Stimulated activated CD4-positive, alpha-beta T cell treated with anti-CD3 and anti-CD28 coated beads, Interleukin-1b, Interleukin-23, amount 100 ng/mL, for 1 hour (primary cell): ENCODE measurements at places on chromosomes 7 and 10.
A peak's percentile ranks its signal among the peaks of the same experiment; 100 is the strongest.

DNA sequence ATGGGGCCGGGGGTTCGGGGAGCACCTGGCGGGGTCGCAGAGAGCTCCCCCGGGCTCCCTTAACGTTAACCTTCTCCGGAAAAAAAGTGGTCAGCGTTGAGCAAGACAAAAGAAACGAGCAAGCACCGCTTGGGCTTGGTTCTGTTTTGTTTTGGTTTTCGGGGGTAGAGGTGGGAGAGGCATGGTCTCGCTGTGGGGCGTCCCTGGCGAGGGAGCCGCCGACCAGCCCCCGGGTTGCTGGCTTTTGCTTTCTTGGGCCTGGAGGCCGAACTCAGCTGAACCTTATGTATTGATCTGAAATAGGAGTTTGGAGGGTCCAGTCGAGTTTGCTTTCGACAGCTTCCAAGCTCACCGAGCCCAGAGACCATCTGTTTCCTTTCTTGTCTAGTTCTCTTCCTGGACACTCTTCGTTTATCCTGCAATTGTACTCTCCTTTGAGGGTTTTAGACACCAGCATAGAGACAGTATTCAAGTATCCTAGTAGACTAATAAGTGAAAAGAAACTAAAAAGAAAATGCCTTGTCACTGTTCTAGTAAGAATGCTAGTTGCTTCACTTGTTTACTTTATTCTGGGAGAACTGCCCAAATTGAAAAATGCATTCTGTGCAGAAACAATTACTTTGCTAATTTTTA lies 980 bp downstream of the FHIP2A start:
- peak; percentile 6 for DNase-seq

DNA sequence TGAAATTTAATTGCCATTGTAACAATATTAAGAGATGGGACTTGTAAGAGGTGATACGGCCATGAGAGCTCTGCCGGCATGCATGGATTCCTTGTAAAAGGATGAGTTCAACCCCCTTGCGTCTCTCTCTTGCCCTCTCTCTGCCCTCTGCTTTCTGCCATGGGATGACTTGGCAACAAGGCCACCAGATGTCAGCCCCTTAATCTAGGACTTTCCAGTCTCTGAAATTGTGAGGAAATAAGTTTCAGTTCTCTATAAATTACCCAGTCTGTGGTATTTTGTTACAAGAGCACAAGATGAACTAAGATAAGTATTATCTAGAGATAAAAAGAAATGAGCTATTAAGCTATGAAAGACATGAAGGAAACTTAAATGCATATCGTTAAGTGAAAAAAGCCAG lies 145.7 kb upstream of the AHR start:
- DNase-seq, result no peak

DNA sequence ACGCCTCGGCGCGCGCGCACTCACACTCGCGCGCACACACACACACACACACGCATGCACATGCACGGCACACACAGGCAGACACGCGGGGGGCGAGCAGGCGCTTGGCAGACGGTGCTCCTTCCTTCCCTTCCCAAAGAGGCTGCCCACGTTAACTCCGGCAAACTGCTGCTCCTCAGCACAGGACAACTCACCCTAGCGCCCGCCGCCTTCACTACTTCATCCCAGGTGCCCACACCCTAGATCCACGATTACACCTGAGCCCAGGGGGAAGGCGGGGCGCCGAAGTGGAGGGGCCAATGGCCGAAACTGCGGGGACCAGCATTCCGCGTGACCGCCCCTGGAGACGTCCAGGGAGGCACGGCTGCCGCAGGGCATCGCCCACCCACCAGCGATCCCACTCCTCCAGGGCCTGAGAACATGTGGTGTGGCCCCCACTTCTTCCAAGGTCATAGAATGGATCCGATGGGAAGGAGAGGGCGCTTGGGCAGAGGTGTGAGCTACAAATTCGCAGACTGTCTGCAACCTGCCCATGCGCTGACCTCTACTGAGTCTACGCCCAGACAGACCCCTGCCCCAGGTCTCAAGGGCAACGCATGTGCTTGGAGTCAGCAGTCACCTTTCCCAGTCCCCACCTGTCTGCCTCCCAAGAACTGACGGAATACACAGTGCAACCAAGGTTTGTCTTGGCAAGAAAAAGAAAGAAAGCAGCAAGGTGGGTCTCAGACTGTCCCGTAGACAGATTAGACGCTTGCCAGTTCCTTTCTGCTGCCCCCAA lies 74.6 kb downstream of the CALN1 start:
- DNase-seq, result no peak

GRCh38 chr10:122504610-122504950 lies 43.2 kb downstream of the HTRA1 start:
- no peak for DNase-seq

GRCh38 chr7:22329816-22330524 lies 27.0 kb downstream of the RAPGEF5 start:
- DNase-seq, result no peak

- DNase-seq, result no peak
Observed at GRCh38 chr7:22776964-22777363, 45.7 kb downstream of the TOMM7 start.

- DNase-seq, result no peak
Observed at GRCh38 chr10:103852189-103852711, 3.1 kb downstream of the SH3PXD2A start.

- DNase-seq, result no peak
Observed at GRCh38 chr7:127995881-127996215, 35.4 kb downstream of the LRRC4 start.

DNA sequence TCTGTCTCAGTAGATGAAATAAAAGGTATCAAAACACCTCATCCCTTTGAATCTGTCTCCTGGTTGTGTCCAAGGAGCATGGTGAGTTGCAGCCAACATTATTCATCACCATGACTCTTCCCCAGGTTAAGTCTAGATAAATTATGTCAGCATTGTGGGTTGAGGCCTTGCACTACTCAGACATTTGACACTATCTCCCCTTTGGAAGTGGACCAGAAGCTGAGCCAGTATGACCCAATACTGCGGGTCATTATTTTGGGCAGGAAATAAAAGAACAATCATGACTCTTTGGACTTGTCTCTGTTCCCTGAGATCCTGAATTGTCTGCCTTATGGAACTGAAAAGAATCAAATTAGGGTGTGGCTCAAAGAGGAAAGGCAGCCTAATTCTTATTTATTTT lies 168.2 kb upstream of the FAM171A1 start:
- DNase-seq, result no peak

GRCh38 chr7:86913709-86914108 lies 145.7 kb downstream of the ELAPOR2 start:
- DNase-seq, result no peak

DNA sequence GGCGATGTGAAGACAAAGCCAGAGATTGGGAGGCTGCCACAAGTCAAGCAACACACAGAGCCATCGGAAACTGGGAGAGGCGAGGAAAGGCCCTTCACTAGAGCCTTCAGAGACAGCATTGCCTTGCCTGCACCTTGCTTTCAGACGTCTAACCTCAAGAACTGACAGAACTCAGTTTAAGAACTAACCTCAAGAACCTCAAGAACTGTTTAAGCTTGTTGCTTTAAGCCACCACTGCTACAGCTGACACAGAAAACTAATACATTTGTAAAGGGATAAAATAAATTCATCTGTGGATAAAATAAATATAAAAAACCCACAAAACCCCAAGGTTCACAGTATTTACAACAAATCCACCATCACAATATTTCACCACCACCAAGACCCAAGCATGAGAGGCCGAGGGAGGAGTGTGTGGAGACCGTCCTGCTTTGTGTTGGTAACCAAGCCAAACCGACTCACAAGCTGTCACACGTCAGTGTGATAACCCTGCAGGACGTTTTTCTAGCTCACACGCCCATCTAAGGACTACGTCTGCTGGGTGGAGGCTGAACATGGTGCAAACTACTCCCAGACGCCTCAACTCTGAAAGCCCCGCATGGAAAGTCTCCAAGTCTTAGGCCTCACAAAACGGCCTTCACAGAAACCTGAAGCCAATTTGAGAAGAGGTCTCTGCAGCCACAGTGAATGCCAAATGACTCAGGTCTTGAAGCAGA lies 116.8 kb downstream of the ABLIM1 start:
- peak; percentile 43 for DNase-seq

- no peak for DNase-seq
Observed at GRCh38 chr7:151304856-151305255, 36.8 kb upstream of the NUB1 start.

DNA sequence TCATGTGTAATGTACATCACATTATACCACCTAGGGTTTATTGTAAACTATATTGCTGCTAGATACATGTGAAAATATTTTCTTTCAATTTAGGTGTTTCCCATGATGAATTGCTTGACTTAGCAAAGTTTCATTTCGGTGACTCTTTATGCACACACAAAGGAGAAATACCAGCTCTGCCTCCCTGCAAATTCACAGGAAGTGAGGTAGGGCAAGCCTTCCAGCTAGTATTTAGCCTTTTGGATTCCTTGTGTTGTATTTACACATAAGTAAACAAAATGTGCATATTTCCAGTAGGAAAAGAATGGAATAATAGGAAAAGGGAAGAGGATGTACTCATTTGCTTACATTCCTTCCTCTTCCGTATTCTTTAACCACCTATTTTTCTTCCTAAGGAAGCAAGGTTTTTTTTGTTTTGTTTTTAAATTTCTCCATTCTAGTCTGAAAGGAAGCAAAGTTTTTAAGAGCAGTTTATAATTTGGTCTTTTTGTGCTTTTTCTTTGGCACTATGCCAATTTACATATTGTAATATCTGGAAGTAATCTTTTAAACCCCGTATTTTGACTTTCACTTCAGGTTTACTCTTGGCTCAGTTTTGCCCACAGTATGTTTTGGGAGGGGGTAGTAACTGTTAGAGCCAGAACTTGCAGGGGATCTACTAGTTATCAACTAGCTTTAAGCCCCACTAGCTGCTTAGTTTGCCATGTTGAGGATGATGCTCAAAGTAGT lies 10.4 kb downstream of the PMPCB start:
- DNase-seq, result no peak

GRCh38 chr7:130010689-130011412 lies 40.3 kb downstream of the ZC3HC1 start:
- peak; percentile 90 for DNase-seq
